CD4-positive, alpha-beta memory T cell (primary cell): ENCODE measurements at places on chromosomes 13 and 19. TPM values are rescaled to one million over a fixed set of nuclear protein-coding genes. Genes with fewer than 3 reads are reported as not detected.

KLK12 gene
- total RNA-seq = not detected

ZNF844 gene
- 8.8 TPM for total RNA-seq

DNA sequence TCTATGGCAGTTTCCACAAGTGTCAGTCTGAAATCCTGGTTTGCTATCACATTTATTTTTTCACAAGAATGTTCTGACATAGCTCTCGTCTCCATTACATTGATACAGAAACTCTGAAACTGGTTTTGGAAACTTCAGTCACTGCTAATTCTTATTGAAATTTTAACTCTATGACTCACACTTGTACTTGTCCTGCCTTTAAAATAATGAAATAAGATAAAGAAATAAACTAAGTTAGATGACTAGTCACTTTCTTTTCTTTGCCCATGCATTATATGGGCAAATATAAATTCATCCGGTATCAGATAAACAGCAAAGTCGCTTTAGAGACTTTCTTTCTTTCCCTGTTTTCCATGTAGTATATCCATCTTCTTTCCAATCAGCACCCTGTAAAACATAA, 257.5 kb downstream of the PCDH9 start:
- H3K4me3 ChIP-seq = no peak overlapping the region
- no peak for DNase-seq
- H3K27ac ChIP-seq = no peak overlapping the region
- no peaks in the 10 kb centered on the region for H3K27me3 ChIP-seq

C5AR1 gene
- total RNA-seq = 4.6 TPM

GRCh38 chr13:39784347-39784746, 128.9 kb downstream of the COG6 start:
- no peak overlapping the region for H3K27ac ChIP-seq
- no peaks in the 10 kb centered on the region for H3K36me3 ChIP-seq
- H3K4me1 ChIP-seq = peaks cover 8% of the 10 kb centered on the region
- no peaks in the 10 kb centered on the region for H3K27me3 ChIP-seq
- DNase-seq = no peak

TEX101 gene
- total RNA-seq = not detected

DNA sequence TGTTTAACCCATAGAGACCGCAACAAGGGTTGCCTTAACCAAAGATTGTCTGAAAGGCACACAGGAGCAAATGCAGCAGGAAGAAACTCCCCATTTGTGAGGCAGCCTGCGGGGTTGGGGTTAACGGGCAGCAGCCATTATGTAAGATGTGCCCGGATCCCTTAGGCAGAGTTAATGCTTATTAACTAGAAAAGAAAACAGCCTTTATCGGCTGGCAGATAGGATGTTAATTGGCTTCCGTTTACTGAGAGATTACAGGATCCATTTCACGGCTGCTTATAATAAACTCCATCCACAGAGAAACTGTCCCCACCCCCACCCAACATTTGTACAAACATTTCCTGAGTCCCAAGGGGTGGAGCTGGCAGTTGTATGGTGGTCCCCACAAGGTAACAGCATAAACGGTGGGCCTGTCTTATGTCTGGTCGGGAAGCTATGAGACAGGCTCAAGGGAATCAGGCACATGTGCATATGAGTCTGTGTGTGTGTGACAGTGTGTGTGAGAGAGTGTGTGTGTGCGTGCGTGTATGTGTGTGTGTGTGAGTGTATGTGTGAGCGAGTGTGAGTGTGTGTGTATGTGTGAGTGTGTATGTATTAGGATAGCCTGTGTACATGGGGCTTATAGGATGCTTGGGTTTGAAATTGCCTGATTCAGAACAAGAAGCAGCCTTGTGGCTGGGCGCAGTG, 10.5 kb downstream of the SLC25A42 start:
- DNase-seq = no peak
- H3K27ac ChIP-seq = no peak overlapping the region
- H3K27me3 ChIP-seq = no peaks in the 10 kb centered on the region
- peaks cover 3% of the 10 kb centered on the region for H3K4me1 ChIP-seq

GRCh38 chr13:28744091-28744536, 25.3 kb upstream of the SLC46A3 start:
- no peak overlapping the region for H3K27ac ChIP-seq
- DNase-seq = no peak
- H3K4me1 ChIP-seq = no peaks in the 10 kb centered on the region

- no peaks in the 10 kb centered on the region for H3K27me3 ChIP-seq
- H3K4me3 ChIP-seq = peak overlapping the region; percentile 78
- H3K36me3 ChIP-seq = no peaks in the 10 kb centered on the region
- peak; percentile 94 for DNase-seq
Measured at GRCh38 chr19:3275583-3276340, 51.3 kb downstream of the CELF5 start.

- no peaks in the 10 kb centered on the region for H3K36me3 ChIP-seq
- DNase-seq = no peak
- no peak overlapping the region for H3K4me3 ChIP-seq
- no peak overlapping the region for H3K27ac ChIP-seq
Measured at GRCh38 chr13:34243403-34243802, 425.5 kb downstream of the RFC3 start.

- H3K36me3 ChIP-seq = peaks cover 11% of the 10 kb centered on the region
- peak overlapping the region; percentile 44 for H3K27ac ChIP-seq
- H3K4me3 ChIP-seq = no peak overlapping the region
- DNase-seq = peak; percentile 85
- peaks cover 11% of the 10 kb centered on the region for H3K4me1 ChIP-seq
- H3K27me3 ChIP-seq = no peaks in the 10 kb centered on the region
Measured at GRCh38 chr19:18058208-18059009, 28.3 kb downstream of the IL12RB1 start.

GRCh38 chr13:104983601-104984000, 1551.9 kb downstream of the EFNB2 start:
- H3K4me3 ChIP-seq = no peak overlapping the region
- no peak overlapping the region for H3K27ac ChIP-seq
- H3K36me3 ChIP-seq = no peaks in the 10 kb centered on the region
- peaks cover 17% of the 10 kb centered on the region for H3K4me1 ChIP-seq
- no peak for DNase-seq

PRR22 gene
- total RNA-seq = 5.9 TPM

- no peak overlapping the region for H3K4me3 ChIP-seq
- no peak overlapping the region for H3K27ac ChIP-seq
- peaks cover 2% of the 10 kb centered on the region for H3K36me3 ChIP-seq
- DNase-seq = no peak
- no peaks in the 10 kb centered on the region for H3K4me1 ChIP-seq
Measured at GRCh38 chr19:57403737-57404563, 7.0 kb upstream of the ZNF17 start.

DNA sequence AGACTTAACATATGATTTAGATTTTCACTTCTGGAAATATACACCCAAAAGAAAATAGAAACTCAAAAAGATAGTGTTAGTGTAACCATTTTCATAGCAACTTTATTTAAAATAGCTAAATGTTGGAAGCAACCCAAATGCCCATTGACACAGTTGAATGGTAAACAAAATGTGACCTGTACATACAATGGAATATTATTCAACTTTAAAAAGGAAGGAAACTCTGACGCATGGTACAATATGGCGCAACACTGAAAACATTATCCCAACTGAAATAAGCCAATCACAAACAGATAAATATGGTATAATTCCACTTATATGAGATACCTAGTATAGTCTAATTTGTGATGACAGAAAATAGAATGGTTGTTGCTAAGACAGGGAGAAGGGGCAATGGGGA, 1456.1 kb upstream of the MIR17HG start:
- DNase-seq = no peak
- H3K27ac ChIP-seq = no peak overlapping the region
- no peaks in the 10 kb centered on the region for H3K27me3 ChIP-seq
- H3K4me1 ChIP-seq = no peaks in the 10 kb centered on the region
- no peaks in the 10 kb centered on the region for H3K36me3 ChIP-seq

TMEM145 gene
- total RNA-seq = not detected

DCT gene
- total RNA-seq = 0.35 TPM

DNA sequence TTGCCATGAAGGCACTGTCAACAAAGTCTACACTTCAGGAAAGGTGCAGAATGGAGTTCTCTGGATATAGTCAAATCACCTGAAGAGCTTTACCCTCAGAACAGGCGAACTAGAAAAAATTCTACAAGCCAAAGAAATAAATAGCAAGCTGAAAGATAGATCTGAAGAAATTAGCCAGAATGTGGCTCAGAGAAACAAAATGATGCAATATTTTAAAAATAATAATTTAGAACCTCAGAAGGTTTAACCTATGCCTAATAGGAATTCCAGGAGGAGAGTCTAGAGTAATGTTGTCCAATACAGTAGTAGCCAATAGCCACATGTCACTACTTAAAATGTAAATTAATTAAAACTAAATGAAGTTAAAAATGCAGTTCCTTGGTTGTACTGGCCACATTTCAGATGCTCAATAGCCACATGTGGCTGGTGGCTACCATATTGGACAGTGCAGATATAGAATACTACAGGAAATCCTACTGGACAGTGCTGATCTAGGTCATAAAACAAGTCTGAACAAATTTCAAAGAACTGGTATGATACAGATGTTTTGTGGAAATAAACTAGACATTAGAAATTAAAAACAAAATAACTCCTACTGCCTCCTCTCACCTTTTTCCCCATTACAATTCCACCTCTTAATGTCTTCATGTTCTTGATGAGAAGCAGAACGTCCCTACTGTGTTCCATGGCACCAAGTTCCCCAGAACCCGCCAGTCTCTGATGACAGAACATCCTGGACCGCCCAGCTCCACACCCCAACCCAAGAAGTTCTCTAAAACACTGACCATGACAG, 679 bp upstream of the CDADC1 start:
- H3K27ac ChIP-seq = peak overlapping the region; percentile 89
- peak overlapping the region; percentile 89 for H3K4me3 ChIP-seq
- no peaks in the 10 kb centered on the region for H3K27me3 ChIP-seq
- H3K36me3 ChIP-seq = peaks cover under 1% of the 10 kb centered on the region
- no peak for DNase-seq

ZNF585A gene
- 25.4 TPM for total RNA-seq

ZNF175 gene
- total RNA-seq = 17.1 TPM

ZNF177 gene
- total RNA-seq = 3.6 TPM

DNA sequence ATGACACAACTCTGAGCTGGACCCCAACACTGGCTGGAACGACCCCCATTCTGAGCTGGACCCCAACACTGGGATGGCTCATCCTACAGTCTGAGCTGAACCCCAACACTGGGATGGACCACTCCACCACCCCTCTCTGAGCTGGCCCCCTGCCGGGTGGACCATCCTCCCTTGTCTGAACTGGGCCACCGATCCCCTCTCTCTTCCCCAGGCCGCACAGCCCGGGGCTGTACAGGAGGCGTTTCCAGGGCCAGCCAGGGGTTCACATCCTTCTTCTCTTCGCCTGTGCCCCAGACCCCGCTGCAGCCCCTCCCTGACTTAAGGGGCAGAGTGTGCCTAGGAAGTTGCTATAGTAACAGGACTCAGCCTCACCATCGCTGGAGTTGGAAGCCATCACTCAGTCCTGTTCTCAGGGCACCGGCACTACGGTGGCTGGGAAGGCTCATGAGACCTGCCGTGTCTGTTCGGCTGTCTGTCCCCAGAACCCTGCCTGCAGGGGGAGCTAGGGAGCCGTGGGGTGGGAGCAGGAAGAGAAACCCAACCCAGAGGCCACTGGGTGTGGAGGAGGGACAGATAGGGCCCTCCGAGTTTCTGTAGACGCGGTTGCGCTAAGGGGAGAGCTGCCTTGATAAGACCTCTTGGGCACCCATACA, 3.7 kb downstream of the PRKACA start:
- peaks cover 45% of the 10 kb centered on the region for H3K4me1 ChIP-seq
- H3K4me3 ChIP-seq = no peak overlapping the region
- DNase-seq = peak; percentile 31
- H3K27ac ChIP-seq = no peak overlapping the region
- H3K36me3 ChIP-seq = no peaks in the 10 kb centered on the region

KCTD12 gene
- total RNA-seq = 9.3 TPM

RASAL3 gene
- total RNA-seq = 238 TPM

ZNF578 gene
- total RNA-seq = 3.6 TPM

PPM1N gene
- total RNA-seq = 5.8 TPM

- DNase-seq = no peak
- peaks cover 57% of the 10 kb centered on the region for H3K4me1 ChIP-seq
- H3K4me3 ChIP-seq = peak overlapping the region; percentile 28
- H3K36me3 ChIP-seq = peaks cover 32% of the 10 kb centered on the region
- H3K27me3 ChIP-seq = no peaks in the 10 kb centered on the region
Measured at GRCh38 chr19:40754611-40755247, 3.7 kb downstream of the SNRPA start.

DNA sequence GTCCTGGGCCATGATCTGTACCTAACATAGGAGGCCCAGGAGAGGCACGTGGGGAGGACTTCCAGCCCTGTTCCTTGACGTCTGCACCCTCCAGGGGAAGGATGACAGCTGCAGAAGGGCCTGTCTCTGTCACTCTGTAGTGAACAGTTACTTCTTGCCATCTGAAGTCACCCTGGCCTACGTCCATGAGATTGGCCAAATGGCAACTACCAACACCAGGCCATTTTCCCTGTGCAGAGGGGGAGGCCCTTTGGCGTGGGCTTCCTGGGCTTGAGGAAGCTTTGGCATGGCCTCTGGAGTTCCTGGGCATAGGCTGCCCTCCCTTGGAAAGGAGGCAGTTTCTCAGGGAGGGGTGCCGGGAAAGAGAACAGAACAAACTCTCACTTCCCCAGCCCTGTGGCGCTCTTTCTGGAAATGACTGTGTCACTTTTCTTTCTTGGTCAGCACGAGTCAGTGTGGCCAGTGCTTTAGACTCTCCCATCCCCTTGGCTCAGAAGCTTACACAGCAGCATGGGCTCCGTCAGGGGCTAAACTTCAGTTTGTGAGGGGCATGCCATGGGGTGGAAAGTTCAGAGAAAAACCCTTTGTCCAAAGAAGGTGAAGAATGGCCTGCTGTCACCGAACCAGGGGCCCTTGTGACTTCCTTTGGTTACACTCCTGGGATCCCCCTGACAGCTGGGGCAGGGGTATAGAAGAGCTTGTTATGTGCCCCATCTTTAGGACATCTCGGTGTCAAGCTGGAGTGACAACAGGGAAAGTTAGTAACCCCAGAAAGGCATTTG, 5.3 kb downstream of the CARM1 start:
- no peak overlapping the region for H3K4me3 ChIP-seq
- no peaks in the 10 kb centered on the region for H3K27me3 ChIP-seq
- no peaks in the 10 kb centered on the region for H3K36me3 ChIP-seq
- peaks cover 29% of the 10 kb centered on the region for H3K4me1 ChIP-seq
- no peak for DNase-seq
- no peak overlapping the region for H3K27ac ChIP-seq

DNA sequence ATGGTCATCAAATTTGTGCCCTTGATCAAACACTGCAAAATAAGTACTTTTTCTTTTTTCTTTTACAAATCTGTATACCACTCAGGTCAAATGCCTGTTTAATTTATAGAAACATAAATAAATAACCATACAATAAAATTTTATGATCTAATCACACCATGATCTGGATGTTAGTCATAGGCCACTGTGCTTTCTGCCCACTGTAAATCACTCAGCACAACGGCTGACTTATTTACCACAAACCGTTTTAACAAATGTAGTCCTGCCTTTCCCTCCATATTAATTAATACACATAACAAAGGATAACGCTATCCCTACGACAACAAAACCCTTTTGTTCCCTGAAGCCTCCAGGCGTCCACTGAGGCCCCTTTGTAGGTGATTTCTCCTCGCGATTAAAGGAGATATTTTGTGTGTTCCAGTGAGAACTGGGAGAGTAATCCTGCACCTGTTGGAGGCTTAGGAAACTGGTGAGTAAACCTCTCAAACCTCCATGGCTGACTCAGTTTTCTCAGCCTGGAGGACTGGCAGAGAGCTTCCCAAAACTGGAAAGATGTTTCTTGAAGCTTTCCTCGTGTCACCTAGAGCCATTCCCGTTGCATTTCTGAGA, 477.1 kb upstream of the SGCG start:
- H3K4me1 ChIP-seq = no peaks in the 10 kb centered on the region
- H3K4me3 ChIP-seq = no peak overlapping the region
- no peaks in the 10 kb centered on the region for H3K27me3 ChIP-seq
- H3K36me3 ChIP-seq = no peaks in the 10 kb centered on the region

HTR2A gene
- not detected for total RNA-seq
